GM19239 (cell line): ENCODE measurements at places on chromosomes 6 and 20.
A peak's percentile ranks its signal among the peaks of the same experiment; 100 is the strongest.

GRCh38 chr6:31586008-31586407 is at the start of gene LST1:
TSS of gene LST1 (plus strand) at chr6:31586277. CDS start at chr6:31587300, 1,023 bp downstream.
- no peak for DNase-seq

DNA sequence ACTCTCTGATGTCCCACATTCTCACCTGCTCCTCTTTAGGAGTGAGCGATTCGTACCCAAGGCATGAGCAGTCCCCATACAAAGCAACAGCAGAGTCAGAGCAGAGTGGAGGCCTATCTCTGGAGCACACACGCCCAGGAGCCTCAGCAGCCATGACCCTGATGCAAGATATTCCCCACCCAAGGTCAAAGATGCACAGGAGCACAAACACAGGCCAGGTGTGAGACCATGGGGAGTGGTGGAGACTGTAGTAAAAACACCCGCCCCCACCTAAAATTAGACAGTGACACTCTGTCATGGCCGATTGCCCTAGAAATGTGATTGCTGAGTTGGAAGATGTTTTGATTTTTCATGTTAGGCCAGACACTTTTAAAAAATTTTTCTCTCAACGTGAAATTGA is 21.4 kb downstream of the RRBP1 start:
- DNase-seq, result no peak

DNA sequence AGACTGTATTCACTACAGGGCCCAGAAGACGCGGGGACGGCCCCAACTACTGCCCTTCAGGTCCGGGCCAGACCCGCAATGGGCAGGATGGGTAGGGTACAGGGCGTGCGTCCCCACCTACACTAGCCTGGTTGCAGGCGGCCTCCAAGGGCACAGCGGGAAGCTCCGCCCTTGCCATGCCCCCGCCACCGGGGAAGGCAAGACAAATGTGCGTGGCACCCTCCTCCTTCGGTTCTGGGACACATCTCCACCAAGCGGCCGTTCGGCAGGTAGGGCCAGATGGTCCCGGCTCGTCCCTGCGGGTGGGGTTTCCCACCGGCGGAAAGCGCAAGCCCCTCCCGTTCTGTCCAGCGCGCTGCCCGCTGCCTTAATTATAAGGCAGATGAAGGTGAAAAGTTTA is 5.6 kb downstream of the NXT1 start:
- no peak for DNase-seq

GRCh38 chr6:137625808-137626207 is 131.6 kb upstream of the OLIG3 start:
- DNase-seq, result no peak

GRCh38 chr6:163487606-163488005 is 73.1 kb downstream of the QKI start:
- no peak for DNase-seq

- no peak for DNase-seq
Measured at GRCh38 chr6:43682724-43683429, 4.7 kb downstream of the MRPS18A start.

DNA sequence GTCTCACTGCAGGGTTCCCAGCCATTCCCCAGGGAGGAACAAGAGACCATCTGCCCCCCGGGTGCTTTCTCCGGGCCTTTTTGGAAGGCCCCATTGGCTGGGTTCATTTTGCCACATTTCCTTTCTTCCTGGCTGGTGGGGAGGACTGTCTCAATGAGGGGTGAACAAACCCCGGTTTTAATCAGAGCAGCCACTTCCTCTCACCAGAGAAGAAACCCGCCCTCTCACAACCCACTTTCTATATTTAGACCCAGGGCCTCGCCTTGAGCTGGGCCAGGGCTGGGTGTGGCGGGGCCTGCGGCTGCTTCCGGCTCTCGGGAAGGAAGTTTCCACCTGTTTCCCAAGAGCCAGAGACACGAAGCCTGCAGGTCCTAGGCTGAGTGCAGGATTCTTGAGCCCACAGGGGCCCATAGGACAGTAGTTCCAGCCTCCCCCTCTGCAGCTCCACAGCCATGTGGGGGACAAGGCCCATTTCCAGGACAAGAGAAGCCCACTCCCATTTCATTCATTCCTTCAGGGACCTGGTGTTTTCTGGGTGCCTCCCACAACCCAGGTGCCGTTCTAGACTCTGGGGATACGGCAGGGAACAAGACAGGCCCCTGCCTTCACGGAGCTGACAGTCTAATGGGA is 41.8 kb downstream of the RBM38 start:
- DNase-seq, result peak; percentile 92

DNA sequence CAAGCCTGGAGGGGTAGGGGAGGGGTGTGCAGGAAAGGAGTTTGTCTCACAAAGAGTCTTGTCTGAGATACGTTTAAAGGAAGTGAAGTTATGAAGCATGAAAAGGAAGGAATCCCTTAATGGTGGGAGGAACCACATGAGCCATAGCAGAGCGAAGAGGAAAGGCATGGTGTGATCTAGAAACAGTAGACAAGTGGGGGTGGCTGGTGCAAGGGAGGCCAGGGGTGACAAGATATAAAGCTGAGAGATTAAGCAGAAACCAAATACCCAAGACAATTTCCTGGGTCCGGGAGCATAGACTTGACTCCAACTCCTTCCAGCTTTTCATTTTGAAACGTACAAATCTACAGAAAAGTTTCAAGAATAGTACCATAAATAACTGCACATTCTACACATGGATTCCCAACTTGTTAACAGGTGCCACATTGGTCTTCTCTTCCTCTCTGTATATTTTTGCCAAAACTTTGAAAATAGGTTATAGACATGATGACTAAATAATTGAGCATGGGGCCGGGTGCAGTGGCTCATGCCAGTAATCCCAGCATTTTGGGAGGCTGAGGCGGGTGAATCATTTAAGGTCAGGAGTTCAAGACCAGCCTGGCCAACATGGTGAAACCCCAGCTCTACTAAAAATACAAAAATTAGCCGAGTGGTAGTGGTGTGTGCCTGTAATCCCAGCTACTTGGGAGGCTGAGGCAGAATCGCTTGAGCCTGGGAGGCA is 211.6 kb downstream of the SLC24A3 start:
- no peak for DNase-seq

DNA sequence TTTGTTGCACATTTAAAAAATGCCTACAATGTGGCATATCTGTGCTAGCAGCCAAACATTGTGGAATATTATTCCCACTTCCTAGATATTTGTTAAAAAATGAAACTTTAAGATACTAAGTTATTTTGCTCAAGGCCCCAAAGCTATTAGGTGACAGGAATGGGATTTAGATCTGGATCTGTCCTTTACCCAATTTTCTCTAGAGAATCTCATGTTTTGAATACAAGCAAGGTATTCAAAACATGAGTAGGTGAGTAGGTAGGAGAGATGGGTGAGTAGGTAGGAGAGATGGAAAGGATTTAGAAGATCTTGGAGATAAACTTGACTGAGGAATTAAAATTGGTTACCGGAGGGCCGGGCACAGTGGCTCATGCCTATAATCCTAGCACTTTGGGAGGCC is 61.2 kb upstream of the AKIRIN2 start:
- no peak for DNase-seq

DNA sequence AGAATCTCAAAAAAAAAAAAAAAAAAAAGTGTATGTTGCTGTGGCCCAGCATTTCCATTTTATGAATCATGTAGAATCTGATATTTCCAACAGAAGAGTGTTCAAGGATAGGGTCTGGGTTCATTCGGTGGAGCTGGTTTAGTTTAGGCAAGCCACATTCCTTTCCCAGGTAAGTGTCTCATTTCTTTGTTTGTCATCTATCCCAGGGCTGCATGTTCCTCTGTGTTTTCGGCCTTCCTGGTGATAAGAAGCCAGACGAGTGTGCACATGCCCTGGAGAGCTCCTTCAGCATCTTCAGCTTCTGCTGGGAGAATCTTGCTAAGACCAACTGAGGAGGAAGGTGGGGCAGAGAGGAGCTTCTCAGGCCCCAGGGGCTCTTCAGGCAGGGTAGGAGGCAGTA is 38.2 kb downstream of the NFYA start:
- no peak for DNase-seq

GRCh38 chr6:138307816-138308730 is 69.6 kb upstream of the SMIM28 start:
- no peak for DNase-seq

DNA sequence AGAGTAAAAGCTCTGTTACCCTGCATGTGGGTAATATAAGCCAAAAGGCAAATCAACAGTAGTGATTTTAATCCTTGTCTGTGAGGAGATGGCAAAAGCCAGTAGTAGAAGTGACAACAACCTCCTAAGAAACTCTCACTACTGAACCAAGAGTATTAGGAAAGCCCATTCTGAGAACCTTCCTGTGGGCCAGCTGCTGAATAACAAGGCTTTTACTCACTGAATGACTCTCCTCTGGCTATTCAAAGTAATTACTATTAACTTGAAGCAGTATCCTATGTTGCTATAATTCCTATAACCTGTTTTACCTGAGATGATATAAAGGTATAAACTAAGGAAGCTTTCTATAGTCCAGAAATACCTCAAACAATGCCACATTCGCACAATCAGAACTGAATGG is 55.1 kb downstream of the CHD6 start:
- DNase-seq, result no peak

DNA sequence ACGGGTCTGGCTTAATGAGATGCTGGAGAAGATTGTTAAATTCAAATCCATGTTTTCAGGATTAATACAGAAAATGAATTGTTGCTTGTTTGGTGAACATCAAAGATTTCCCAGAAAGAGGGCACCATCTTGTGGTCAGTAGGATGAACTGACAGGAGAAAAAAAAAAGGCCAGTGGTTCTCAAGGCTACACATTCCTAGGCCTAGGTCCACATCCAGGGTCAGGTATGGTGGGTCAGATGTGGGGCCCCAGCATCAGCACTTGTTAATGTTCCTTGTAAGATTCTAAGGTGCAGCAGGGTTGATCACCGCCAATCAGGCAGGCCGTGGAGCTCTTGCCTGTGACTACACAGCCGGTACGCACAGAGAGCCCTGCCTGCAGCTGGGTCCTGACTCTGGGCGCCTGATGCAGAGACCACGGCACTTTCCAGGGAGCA is 34.0 kb upstream of the FOXO3 start:
- no peak for DNase-seq

- no peak for DNase-seq
Measured at GRCh38 chr6:125078602-125079321, 74.8 kb upstream of the TPD52L1 start.

- DNase-seq, result no peak
Measured at GRCh38 chr20:8964959-8965562, 103.8 kb upstream of the PLCB4 start.

GRCh38 chr6:42275376-42276033 is 57.8 kb upstream of the MRPS10 start:
- no peak for DNase-seq

DNA sequence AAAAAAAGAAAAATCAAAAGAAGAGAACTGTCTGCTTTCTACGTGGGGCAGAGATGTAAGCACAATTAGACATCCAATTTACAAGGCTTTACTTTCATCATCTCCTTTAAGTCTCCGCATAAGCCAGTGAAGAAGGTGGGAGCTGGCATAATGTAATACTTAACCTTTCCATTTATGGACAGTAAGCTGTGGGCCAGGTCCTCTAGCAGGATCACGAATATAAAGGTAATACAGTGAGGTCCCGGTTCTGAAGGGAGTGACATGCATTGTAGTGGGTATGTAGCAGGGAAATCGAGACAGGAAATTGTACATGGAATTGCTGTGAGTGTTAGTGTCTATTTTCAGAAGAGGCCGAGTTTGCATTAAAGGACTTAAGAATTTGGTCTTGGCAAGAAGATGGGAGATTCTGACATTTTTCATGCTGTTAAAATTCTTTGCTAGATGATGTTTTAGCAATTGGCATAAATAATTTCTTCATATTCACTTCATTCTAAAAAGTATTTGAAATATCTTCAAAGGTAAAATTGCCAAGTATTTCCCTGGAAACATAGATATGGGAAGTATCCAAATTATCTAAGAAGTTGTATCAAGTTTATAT is 20.4 kb upstream of the POPDC3 start:
- DNase-seq, result no peak

DNA sequence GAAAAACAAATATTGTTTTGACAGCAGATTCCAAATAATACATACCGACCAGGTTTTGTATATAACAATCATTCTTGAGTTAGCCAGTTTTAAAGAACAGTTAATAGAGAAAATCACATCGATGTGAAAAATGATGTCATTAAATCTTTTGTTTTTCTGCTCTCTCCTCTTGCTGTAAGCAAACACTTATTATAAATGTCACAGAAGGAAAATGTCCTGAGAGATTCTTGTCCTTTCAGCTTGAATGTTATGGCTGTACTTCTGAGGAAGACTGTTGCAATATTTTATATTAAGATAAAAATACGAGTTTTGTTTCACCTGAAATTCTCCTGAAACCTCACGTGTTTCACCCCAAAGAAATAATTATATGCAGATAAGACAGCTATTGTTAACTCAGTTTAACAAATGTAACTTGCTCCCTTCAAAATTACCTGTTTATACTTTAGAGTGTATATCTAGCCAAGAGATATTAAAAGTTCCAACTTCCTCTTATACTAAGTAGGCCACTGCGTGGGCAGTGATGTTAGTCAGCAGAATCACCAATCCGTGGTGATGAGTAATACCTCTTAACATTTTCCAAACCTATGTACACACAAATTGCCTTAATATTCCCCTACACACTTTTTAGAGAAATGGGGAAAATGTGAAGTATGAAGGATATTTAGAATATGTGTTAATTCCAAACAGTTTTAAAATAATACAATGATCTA is 1111.4 kb upstream of the CITED2 start:
- DNase-seq, result no peak

DNA sequence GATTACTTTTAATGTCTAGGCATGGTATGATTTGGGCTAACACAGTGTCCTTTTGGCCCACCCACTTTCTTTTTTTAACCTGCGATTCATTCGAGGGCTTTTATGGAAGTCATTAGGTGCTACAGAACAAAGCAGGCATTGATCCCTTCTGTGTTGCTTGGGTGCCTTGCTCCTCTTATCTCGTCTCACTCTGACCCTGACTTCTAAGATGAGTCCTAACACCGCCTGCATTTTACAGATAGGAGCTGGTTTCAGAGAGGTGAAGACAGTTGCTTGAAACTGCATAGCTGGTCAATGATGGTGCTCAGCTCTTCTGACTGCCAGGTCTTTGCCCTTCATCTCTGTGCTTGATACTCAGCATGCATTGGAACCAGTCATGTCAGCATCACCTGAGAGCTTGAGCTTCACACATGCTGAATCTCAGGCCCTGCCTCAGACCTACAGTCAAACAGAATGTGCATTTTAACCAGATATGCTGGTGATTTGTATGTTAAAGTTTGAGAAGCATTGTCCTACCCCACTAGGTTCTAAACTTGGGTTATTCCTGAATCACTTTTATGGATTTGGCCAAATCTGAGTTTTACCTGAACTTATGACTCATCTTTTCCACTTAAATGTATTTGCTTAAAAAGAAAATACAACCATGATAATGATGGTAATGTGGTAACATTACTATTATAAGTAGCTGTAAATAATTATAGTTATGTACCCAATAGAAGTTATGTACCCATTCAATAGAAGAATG is 142.3 kb downstream of the PLCB4 start:
- no peak for DNase-seq
